ENCODE measurements at places on chromosomes 7 and 10.

GRCh38 chr7:156666368-156667109 is 26.0 kb downstream of the RNF32 start:
- no peak for DNase-seq

DNA sequence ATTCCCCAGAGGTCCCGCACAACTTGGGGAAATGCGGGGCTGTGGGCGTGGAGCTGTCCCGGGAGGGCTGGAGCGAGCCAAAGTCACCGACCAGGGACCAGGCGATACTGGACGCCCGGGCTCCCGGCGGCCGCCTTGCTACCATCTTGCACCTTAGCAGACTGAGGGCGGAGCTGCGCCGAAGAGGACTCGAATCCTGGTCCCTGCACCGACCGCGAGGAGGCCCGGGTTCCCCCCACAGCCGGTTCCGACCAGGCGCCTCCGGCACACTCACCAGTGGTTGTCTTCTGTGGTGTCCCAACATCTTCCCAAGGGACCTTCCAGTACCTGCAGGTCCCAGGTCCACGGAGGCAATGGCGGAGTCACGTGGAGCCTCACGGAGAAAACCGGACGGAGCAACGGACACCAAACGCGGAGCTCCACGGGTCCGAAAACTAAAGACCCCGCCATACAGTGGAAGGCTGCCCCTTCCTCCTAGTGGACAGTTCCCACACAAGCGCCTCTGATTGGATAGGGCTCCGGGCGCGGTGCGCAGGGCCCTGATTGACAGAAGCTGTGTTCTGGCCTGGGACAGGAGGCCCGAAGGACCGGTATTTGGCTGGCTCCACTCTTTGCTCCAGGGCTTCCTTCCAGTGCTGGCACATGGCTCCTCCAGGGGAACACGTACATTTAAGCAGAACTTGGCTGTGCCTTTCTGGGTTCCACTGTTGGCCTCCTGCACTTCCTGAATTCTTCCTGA is 124.6 kb upstream of the ZNF479 start:
- DNase-seq = no peak

GRCh38 chr7:100561491-100562194 is 12.1 kb downstream of the SAP25 start:
- no peak for DNase-seq

- no peak for DNase-seq
These were observed 45.0 kb downstream of the AUTS2 start for GRCh38 chr7:69643265-69643664.

- DNase-seq = no peak
These were observed 48.9 kb upstream of the PFKFB3 start for GRCh38 chr10:6153845-6154244.

All from EL (cell line).